ENCODE measurements at places on chromosomes 7 and 10.
A peak's percentile ranks its signal among the peaks of the same experiment; 100 is the strongest.

GRCh38 chr7:52831321-52831720, 204.1 kb upstream of the POM121L12 start:
- DNase-seq: no peak

GRCh38 chr10:35797187-35797586, 155.1 kb upstream of the FZD8 start:
- no peak for DNase-seq

- DNase-seq: no peak
These were observed 28.6 kb downstream of the LSMEM1 start for GRCh38 chr7:112509402-112509801.

DNA sequence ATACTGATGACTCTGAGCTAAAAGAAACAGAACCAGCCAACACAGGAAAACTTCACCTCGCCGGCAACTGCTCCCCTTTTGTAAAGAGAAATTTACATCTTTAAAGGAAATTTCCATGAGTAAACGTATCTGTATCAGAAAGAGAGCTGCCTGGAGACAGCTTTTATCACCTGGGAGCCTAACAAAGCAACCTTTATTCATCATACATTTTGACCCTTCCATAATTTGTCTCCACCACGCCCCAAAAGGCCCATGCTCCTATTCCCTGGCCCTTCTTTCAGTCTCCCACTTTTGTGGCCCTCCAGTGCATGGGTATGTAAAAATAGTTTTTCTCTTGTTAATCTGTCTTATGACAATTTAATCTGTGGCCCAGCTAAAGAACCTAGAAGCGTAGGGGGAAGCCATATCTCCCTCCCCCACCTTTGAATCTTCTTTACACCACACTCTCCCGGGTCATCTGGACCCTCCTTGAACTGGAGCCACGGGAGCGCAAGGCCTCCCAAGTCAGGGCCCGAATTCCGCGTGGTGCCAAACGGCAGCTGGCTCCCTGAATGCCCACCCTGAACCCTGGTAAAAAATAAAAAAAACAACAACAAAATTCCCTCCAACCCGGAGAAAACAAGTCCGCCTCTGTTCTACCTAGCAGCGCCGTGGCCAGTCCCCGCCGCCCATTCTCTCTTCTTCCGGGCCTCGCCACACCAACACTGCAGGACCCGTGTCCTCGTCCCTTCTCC, 15.4 kb upstream of the FKBP9 start:
- no peak for DNase-seq

DNA sequence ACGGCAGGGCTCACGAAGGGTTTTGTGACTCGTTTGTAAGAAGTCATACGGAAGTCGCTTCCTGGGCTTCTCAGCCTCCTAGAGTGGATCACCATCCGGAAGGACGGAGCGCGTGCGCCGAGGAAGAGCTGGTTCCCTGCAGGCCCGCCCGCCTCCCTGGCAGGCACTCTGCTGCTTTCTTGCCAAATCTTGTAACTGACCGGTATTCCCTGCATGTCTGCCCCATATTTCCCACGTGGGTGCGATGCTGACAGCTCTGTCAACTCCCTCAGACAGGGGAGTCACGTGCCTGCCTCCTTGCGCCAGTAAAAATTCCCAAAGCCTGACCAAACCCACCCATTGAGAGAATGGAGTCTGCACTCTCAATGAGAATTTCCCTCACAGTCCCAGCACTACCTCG, 12.7 kb downstream of the SHH start:
- DNase-seq: no peak

- no peak for DNase-seq
These were observed 269.8 kb downstream of the SKAP2 start for GRCh38 chr7:26594553-26594952.

DNA sequence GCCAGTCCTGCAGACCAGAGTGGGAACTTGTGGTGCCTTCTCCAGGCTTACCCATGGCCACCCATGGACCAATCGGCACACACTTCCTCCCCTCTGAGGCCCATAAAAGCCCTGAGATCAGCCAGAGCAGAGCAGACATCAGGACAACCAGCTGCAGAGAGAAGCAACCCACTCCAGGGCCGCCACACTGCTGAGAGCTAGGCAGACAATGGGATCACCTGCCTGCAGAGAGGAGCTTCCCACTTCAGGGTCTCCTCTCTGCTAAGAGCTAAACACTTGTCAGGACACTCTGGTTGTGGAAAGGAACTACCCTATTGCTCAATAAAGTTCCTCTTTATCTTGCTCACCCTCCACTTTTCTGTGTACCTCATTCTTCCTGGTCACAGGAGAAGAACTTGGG, 34.0 kb downstream of the C7orf25 start:
- no peak for DNase-seq

GRCh38 chr10:36452851-36453250, 672.5 kb upstream of the ANKRD30A start:
- no peak for DNase-seq

DNA sequence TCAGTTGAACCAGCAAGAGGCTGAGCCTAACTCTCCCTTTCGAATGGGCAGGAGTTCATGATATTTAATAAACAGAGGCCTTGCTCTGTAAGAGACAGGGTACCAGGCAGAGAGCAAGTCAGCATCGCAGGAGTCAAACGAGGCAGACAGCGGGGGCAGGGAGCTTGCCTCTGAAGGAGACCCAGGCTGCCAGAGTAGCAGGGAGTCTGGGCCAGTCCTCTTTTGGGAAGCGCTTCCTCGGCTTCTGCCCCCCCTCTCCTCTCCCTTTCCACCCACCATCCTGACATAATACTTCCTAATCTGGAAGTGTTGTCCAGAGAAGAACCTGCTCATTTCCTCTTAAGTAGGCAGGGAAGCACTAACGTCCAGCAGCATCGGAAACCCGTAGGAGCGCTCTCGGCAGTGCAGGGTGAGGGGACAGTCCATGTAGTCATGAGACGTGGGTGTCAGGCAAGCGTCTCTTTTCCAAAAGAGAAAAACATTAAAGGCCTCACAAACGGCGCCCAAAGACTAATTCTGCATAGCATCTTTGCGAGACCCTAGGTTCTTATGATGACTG, 171.1 kb downstream of the EGFR start:
- DNase-seq: peak; percentile 13

DNA sequence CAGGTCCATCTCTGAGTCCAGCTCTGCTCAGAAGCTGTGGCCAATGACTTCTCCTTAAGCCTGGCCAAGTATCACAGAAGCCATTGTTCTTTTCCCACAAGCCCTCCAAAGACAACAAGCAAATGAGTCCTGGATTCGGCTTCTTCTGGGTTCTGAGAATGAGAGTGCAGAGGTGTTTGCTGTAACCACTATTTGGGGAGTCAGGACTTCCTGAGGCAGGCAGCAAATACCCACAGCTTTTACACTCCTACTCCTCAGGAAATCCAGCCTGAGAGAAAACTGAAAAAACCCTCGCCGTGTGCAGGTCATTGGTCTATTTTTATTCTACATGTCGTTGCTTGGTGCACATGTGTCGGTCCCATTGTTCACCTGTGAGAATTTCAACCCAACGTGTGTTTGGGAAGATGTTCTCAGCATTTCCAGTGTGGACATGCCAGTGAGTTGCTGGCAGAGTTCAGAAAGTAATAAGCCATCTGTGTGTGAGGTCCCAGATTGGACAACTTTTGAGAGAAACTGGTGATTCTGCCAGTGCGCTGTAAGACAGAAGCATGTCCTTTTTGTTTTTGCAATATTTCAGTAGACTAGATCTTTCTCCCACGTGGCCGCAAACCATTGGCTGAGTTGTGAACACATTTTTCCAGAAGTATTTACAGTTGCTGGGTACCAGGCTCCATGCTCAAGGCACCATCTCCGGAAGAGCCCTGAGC, 121.6 kb upstream of the LYZL2 start:
- no peak for DNase-seq

- DNase-seq: no peak
These were observed 129.1 kb upstream of the ITGB1 start for GRCh38 chr10:33087152-33087551.

- no peak for DNase-seq
These were observed 338.5 kb downstream of the MDFIC start for GRCh38 chr7:115260381-115260780.

- no peak for DNase-seq
These were observed 178.7 kb upstream of the PRPS1L1 start for GRCh38 chr7:18206331-18206730.

- no peak for DNase-seq
These were observed 63.0 kb downstream of the HELLS start for GRCh38 chr10:94608559-94608958.

- peak; percentile 75 for DNase-seq
These were observed 53.6 kb downstream of the PYROXD2 start for GRCh38 chr10:98361131-98362025.

GRCh38 chr7:787332-788240, 44.7 kb upstream of the SUN1 start:
- no peak for DNase-seq

DNA sequence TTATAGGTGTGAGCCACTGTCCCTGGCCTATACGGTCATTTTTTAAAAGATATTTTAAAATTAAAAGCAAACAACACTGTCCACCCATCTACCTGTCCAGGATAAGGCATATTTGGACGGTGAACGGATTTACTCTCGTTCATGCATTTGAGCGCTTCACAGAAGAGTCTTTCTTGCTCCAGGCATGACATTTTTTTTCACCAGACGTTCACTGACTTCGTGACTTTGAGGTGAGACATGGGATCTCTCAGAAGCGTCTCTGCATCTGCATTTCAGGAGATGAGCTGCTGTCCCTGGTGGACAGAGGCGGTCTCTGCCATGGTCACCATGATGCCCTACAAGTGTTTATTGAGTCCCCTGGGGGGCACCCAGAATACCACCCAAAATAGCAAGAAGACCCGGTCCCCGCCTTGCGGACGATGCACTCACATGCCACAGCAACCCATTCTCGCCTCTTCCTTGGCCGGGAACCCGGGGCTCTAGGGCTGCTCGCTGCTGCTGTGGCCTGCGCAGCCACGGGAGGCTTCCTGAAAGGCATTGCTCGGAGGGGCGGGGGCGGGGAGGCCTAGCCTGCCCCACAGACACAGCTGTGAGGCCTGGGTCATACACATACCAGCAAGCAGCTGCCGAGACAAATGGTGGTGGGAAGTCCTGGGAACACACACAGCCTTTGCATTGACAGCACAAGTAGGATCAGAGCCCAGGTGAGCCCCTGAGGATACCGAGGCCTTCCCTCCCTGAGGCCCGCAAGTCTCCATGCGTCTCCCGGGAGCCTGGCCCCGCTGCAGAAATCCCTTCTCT, 84.4 kb downstream of the RGS10 start:
- no peak for DNase-seq

- DNase-seq: no peak
These were observed 137.3 kb downstream of the IDE start for GRCh38 chr10:92436611-92437010.

GRCh38 chr7:101370836-101371235, 8.2 kb downstream of the COL26A1 start:
- DNase-seq: no peak

- no peak for DNase-seq
These were observed 107.7 kb upstream of the MPP7 start for GRCh38 chr10:28410420-28411135.

DNA sequence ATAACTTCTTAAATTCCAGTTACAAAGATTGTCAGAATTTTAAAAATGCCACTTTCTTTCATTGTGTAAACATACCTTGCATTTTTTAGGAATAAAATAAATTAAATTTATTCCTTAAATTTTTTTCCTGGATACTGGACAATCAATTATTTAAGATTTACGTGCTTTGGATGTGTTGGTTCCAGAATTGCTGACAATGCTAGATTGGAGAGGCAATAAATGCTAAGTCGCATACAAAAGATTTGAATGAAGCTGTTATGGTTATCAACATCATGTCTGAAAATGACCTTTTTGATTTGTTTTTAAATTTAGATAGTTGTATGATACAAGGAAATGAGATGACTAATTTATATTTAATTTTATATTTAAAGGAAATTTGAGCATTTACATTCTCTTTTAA, 89.2 kb upstream of the SEMA3A start:
- DNase-seq: no peak

- no peak for DNase-seq
These were observed 13.3 kb upstream of the EPC1 start for GRCh38 chr10:32360241-32360640.

DNA sequence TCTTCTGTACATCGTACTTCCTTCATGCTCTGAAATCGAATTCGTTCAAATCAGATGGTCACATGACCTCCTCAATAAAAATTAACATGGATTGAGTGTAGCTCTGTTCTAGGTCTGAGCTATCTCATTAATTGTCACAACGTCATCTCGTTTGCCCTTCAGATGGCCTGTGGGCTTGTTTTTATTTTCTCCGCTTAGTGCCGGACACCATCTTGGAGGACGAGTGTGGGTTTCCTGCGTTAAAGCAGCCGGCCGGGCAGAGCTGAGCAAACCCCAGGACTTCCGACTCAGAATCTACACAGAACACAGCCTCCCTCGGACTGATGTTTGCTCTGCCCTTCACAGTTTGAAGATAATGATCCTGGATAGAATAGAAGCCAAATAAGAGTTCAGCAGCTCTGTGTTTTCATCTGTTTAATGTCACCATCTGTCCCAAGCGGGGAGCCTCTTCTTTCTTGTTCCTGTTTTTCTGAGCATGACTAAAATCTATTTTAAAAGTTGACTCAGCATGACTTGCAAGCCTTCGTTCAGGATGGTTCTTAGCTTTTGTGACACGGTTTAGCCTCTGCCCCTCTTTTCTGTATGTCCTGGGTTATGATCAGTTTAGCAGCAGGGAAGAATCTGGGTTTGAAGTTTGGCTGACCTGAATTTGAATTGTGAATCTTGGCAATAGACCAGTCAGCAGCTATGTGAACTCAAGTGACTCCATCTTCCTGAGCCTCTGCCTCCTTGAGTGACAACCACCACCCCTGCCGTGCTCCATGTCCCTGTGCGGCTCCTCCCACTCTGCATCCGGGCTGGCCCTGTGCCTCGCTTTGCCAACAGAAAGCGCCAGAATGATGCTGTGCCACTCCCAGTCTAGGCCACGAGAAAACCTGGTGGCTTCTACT, 30.6 kb upstream of the GALNTL5 start:
- peak; percentile 27 for DNase-seq

DNA sequence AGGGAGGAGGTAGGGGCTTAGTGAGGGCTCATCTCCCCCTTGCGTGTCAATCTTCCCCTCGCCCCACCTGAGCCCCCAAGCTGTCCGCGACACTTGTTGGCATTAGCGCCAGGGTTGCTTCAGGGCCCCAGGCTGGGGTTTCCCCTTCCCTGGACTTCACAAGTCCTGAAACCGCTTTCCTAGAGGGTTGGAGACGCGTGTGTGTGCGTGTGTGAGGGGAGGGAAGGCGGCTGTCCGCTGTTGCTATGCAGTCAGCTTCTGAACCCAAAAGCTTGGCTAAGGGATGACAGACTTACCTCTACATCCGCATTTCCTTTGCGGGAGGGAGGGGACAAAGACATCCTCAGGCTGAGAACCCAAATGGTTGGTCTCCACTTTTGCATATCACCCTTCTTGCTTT, 803 bp downstream of the GOLGA7B start:
- no peak for DNase-seq

DNA sequence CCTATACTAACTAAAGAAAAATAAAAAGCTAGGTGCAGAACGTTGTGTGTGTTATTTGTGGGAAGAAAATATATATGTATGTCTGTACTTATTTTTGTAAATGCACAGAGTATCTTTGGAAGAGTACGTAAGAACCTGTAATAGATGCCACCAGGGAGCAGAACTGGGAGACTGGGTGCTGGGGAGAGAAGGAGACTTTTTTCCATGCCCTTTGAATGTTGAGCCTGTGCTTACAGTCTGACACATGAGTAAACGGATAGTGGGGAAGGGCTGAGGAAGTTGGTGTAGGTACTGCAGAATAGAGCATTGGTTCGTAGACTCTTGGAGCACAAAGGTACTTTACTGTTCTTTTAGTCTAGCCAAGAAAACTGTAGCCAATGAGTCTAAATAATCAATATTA, 1.3 kb upstream of the SCRN1 start:
- DNase-seq: no peak

- no peak for DNase-seq
These were observed 98.8 kb downstream of the ZMIZ1 start for GRCh38 chr10:79167537-79167936.
